ENCODE measurements at places on chromosomes 16 and 17.

- no peak for DNase-seq
Observed at GRCh38 chr17:81163703-81164370, 1.5 kb upstream of the PVALEF start.

GRCh38 chr16:81522108-81522701 lies 77.6 kb downstream of the CMIP start:
- peak; percentile 70 for DNase-seq

DNA sequence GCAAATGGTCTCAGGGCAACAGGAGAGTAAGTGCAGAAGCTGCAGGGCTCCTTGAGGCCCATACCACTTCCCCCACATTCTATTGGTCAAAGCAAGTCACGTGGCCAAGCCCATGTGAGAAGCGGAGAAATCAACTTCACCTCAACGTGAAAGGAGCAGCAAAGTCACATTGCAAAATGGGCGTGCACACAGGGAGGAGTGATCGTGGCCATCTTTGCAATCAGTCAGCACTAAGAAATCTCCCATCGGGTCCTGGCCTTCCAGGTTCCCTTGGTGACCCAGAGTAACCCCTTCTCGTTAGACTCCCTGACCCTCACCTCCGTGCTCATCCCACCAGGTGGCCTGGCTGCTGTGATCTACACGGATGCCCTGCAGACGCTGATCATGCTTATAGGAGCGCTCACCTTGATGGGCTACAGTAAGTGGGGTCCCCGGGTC lies 38.0 kb downstream of the SLC5A11 start:
- DNase-seq: no peak

DNA sequence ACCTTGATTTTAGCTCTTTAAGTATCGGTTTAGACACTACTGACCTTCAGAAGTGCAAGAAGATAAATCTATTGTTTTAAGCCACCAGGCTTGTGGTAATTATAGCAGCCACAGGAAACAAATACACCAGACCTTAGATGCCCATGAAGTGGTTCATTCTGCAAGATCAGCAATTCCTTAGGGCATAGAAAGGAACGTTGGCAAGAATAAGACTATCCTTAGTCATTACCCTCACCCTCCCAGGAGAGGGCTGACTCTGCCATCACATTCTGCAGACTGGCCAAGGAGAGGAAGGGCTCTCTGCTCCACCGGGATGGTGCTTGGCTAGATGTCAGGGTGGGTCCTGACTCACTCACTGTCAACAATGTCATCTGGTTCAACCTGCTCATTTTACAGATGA lies 14.1 kb upstream of the NDEL1 start:
- DNase-seq: no peak

DNA sequence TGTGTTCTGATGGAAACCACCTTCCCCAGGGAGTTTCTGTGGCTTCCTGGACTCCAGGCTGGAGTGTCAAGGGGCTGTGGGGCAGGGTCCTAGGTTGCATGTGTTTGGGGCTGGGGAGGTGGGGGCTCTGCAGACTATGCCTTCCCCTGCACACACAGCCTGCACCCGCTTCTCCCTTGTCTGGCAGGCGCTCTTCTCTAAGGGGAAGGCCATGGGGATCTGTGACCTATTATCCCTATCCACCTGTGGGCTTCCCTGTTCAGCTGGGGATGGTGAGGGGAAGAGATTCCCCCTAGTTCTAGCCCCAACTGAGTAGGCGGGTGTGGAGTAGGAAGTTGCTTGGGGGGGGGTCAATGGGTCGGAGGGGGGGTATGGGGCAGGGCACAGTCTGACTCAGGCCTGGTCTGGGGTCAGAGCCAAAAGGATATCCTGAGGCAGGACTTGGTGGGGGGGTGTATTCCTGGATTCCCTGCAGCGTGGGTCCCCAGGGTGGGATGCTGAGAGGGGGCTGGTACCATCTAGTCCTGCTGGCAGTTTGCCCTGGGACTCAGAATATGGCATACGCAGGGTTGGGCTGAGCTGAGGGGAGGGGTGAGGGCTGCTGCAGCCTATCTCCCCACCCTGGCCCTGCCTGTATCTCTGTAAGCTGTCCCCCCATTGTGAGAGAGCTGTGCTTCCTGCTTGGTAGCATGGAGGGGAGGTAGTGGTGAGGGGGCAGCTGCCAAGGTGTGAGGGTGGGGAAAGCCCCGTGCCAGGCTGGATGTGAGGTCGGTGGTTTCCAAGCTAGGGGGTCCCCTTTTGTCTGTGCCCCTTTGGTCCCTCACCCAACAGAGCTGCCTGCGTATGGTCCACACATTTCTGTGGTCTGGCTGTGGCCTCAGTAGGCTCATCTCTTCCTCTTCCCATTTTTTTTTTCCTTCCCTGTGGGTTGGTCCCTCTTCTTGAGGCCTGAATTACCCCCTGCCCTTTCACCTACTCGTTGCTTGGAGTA lies 14.7 kb downstream of the RARA start:
- DNase-seq: peak; percentile 91

GRCh38 chr17:64698725-64699124 lies 36.6 kb upstream of the SMURF2 start:
- DNase-seq: no peak

- DNase-seq: no peak
Observed at GRCh38 chr17:71516149-71516548, 604.7 kb upstream of the SOX9 start.

GRCh38 chr16:77442078-77442477 lies 7.2 kb upstream of the ADAMTS18 start:
- DNase-seq: no peak

GRCh38 chr17:44012391-44012790 lies 2.4 kb downstream of the TMEM101 start:
- no peak for DNase-seq

GRCh38 chr17:28001149-28001548 lies 41.3 kb upstream of the NLK start:
- DNase-seq: no peak

DNA sequence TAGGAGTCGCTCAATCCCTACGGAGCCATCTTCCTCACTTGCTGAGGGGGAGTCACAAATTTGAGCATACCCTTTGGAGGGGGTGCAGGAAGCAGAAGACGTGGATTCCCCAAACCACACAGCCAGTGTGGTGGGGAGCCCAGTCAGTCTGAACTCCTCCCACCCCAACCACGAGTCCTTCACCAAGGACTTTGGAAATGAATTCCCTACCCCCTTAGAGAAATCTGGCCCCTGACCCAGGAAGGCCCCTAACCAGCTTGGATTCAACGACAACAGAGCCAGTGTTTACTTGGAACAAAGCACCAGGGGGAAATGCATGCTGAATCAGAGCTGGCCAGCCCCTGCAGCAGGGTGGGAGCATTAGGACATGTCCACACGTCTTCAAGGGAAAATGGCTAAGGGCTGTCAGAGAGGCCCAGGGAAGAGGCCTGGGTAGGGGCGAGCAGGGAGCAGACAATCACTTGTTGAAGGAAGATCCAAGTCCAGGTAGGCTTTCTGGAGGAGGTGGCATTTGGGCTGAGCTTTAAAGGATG lies 5.5 kb upstream of the TMEM92 start:
- DNase-seq: no peak

GRCh38 chr17:17206124-17206912 lies at the start of gene PLD6:
Gene PLD6, minus strand, starts transcription at chr17:17206333. Its CDS starts 47 bp downstream, at chr17:17206286.
- peak; percentile 94 for DNase-seq

GRCh38 chr17:7017827-7018200 lies 5.0 kb upstream of the BCL6B start:
- no peak for DNase-seq
